ENCODE measurements at places on chromosomes 6 and 20. TPM values are rescaled to one million over a fixed set of nuclear protein-coding genes. Genes with fewer than 3 reads are reported as not detected.

The HLA-DQB1 gene
- not detected for total RNA-seq

The WFDC12 gene
- not detected for total RNA-seq

The LRRN4 gene
- total RNA-seq: not detected

The C6orf120 gene
- 46.2 TPM for total RNA-seq

The PACSIN1 gene
- not detected for total RNA-seq

The RBM24 gene
- total RNA-seq: 2.5 TPM

The OXT gene
- total RNA-seq: not detected

The SLC17A3 gene
- not detected for total RNA-seq

The SLC22A16 gene
- total RNA-seq: under 0.01 TPM

The PLA2G7 gene
- total RNA-seq: under 0.01 TPM

The PPP1R11 gene
- total RNA-seq: 16.8 TPM

The APOBEC2 gene
- total RNA-seq: not detected

The HLA-C gene
- 122 TPM for total RNA-seq

The IRAK1BP1 gene
- 4.4 TPM for total RNA-seq

The NKAIN4 gene
- not detected for total RNA-seq

The PRELID3B gene
- 127 TPM for total RNA-seq

The LPA gene
- not detected for total RNA-seq

The ERVFRD-1 gene
- total RNA-seq: not detected

The JPH2 gene
- 0.66 TPM for total RNA-seq

The HEY2 gene
- not detected for total RNA-seq

The MATN4 gene
- under 0.01 TPM for total RNA-seq

The BPI gene
- total RNA-seq: not detected

The SLC35F1 gene
- under 0.01 TPM for total RNA-seq

The CLPSL1 gene
- not detected for total RNA-seq

The C6orf15 gene
- not detected for total RNA-seq

The HAO1 gene
- total RNA-seq: not detected

The SH3BGRL2 gene
- 3.3 TPM for total RNA-seq

The C4B gene
- total RNA-seq: 43.9 TPM

The KCNK16 gene
- total RNA-seq: not detected

The PSORS1C1 gene
- 0.66 TPM for total RNA-seq

The LY6G5C gene
- 0.51 TPM for total RNA-seq

The NHLRC1 gene
- 3.1 TPM for total RNA-seq

The NOP56 gene
- total RNA-seq: 114 TPM

The RIPK1 gene
- total RNA-seq: 22.1 TPM

The C6orf141 gene
- 0.77 TPM for total RNA-seq

The DPPA5 gene
- total RNA-seq: not detected

The TRAPPC3L gene
- under 0.01 TPM for total RNA-seq

The PLN gene
- 2.0 TPM for total RNA-seq

The TRAM2 gene
- 69.6 TPM for total RNA-seq

The OPRL1 gene
- 2.6 TPM for total RNA-seq

The TNFRSF21 gene
- 12.6 TPM for total RNA-seq

The EDN1 gene
- 0.26 TPM for total RNA-seq

The LYRM4 gene
- total RNA-seq: 14.5 TPM

The ELOVL2 gene
- 1.0 TPM for total RNA-seq

The CST7 gene
- not detected for total RNA-seq

The NTSR1 gene
- total RNA-seq: under 0.01 TPM

Measured in fibroblast of lung (primary cell).